NCI-H187 (cell line): ENCODE measurements at places on chromosomes 2 and 18.

DNA sequence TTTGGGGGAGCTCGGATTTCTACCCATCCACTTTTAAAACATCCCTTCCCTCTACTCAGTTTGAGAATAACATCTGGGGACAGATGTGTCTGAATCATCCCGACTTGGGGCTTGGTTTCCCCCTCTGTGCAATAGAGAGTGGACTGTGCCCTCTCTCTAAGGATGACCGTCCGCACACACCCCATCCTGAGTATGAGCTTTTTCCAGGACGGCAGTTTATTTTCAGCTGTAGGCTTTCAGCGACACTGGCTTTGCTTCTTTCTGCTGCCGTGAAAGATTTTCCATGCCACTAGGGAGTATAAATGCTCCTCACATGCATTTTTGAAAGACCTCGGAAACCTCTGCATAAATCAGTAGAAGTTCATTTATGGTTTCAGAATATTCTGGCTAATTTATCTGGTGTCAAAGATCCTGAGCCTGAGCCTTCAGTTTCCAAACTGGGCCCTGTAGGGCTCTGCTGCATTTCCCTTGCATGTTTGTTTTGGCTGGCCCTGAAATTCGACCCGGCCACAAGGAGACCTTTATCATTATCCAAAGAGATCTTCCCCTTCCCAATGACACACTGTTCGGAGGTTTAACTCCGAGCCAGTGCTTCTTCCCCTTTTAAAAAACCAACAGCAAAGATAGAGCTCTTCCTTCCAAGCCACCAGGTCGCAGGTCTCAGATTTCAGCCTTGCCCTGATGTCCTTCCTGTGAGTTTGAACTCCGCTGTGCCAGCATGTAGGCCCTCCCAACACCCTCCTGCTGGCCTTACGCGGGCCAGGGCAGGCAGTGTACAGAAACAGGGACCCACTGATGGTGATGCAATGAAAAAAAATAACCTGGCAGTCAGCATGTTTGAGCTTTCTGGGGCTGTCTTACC is 53.3 kb downstream of the FECH start:
- no peak for DNase-seq

DNA sequence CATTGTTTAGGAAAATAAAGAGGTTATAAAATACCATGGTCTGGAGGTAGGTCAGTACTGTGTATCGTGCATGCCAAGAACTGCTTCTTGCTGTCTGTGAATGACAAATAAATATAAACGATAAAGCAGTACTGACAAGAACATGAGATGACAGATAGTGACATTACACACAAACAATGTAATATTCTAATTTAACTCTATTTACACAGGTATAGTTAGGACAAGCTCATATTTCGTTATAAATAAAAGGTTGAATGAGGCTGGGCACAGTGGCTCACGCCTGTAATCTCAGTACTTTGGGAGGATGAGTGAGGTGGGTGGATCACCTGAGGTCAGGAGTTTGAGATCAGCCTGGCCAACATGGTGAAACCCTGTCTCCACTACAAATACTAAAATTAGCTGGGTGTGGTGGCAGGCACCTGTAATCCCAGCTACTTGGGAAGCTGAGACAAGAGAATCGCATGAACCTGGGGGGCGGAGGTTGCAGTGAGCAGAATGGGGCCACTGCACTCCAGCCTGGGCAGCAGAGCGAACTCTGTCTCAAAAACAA is 14.7 kb upstream of the GPR75 start:
- no peak for DNase-seq

GRCh38 chr2:113234721-113235346 is 43.9 kb downstream of the PAX8 start:
- no peak for DNase-seq

- DNase-seq, result no peak
Observed at GRCh38 chr18:31819106-31819924, 58.6 kb upstream of the SLC25A52 start.

DNA sequence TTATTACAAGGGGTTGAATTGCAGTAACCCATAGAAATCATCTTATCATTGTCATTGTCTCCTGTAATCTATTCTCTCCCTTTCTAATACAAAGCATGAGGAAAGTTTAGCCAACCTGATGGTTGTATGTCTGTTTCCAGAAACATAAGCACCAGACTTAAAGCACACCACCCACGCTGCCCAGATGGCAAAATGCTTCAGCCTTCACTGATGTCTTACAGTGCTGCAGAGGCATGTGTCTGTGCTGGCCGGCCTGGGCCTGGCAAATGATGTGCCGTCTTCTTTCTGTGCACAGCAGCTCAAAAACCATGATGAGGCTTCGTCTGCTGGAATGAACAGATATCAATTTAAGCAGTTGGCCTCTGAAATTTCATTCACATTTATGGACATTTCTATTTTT is 443.0 kb upstream of the RGPD4 start:
- no peak for DNase-seq

DNA sequence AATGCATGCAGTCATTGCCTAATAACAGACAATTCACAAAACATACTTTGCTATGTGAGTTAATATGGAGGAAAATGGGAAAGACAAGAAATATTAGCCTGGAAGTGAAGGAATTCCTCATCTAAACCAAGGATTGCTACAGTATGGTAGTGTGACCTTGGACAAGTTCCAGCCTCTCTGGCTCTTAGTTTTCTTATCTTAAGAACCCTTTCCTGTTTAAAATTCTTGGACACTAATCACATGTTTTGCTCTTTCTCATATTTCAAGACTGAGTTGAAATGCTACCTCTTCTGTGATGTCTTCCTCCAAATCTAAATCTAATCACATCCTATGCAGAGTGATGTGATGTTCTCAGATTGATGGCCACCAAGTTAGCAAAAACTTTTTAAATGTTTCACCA is 20.8 kb upstream of the ADAM23 start:
- DNase-seq, result no peak

GRCh38 chr2:172440795-172441194 is 13.4 kb downstream of the ITGA6 start:
- DNase-seq, result no peak

GRCh38 chr2:96109361-96109680 is 7.0 kb downstream of the ADRA2B start:
- DNase-seq, result no peak

DNA sequence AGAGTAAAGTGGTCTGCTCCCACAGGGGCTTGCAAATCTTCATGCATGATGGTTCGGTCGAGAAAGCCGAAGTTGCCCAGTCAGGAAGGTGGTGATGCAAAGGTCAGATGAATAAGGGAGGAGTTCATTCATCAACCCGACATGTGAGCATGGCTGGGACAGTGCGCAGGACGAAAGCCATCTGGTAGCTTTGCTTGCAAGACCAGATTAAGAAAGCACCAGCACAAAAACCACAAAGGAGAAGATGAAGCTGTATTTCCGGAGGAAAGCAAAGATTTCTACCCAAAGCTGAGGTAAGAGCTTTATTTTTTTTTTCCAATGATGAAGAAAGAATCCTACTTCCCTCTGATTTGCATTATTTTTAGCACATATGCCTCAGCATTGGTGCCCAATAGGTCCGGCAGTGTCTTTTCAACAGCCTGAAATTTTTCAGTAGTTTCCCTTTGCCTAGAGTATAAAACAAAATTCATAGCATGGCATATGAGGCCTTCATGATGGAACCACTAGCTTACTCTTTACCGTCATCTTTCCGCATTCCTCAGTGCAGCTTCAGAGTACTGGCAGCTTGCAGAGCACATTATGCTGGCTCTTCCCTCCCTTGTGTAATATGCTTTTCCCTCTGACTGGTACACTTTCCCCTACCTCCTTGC is 112.0 kb upstream of the THOC1 start:
- DNase-seq, result no peak

DNA sequence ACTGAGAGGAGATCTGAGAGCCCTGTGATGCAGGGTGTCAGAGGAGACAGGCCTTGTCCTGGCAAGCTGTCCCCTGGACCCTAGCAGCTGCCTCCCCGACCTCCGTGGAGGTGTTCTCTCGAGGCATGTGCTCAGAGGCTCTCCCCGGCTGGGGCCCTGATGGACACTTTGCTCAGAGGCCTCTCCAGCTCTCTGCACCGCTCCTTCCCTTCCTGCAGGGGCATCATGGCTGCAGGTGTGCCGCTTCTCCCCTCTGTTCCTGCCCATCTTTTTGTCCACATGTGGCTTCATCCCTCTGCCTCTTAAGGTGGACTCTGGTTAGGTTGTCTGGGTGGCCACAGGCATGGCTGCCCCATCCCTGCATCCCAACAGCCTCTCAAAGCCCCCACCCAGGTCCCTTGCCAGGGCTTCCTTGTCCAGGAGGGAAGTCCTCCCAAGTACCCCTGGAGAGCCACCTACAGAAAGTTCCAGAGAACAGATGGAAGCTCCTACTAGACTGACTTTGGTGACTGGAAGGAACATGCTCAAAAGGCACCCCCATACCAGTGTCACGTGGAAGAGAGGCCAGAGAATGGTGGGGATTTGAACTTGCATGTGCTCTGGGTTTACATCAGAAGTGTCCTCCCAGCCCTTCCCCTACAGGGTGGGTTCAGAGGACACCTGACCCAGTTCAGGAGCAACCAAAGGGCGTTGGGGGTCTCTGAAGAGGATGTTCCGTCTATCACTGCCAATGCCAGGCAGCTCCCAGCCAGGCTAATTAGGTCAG is 120.4 kb downstream of the KLHL29 start:
- no peak for DNase-seq

DNA sequence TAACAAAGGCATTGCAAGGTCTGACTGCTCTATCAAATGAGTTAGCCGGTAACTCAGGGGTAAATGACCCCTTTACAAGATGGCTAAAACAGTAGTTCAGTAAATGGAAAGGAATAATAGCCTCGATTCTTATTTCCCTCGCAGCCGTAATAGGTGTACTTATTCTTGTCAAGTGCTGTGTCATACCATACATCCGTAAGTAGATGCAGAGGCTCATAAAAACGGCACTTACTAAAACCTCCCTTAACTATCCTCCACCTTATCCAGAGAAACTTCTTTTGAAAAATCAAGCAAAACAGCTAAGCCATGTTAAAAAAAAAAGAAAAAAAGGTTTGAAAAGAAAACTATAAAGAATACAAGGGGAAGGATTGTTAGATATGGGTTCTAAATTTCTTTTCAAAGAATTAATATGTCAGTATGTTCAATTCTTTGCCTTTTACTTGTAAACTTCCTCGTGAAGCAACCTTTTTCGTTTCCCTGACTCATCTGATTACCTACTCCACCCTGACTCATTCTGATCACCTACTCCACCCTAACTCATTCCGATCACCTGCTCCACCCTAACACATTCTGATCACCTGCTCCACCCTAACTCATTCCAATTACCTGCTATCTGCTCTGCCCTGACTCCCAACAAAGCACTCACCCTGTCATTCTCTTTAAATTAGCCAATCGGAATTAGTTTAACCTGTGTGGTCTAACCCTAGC is 127.5 kb downstream of the SPAG16 start:
- DNase-seq, result no peak

GRCh38 chr2:160241251-160242137 is 41.4 kb upstream of the ITGB6 start:
- no peak for DNase-seq

GRCh38 chr2:168137510-168138180 is 109.8 kb downstream of the STK39 start:
- no peak for DNase-seq

DNA sequence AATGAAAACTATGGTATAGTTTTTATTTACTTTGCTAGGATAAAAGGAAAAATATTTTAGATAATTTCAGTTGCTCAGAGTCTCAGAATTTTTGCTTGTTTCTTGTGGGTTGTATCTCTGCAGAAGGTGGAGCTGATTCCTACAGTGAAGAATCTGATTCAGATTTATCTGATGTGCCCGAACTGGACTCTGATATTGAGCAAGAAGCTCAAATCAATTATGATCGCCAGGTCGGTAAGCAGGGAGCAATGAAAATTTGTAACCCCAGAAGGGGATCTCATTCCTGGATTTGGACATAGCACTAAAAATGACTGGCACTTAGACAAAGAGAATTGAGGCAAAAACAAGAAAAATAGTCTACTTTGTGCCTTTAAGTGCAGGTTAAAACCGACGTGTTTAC is 140.2 kb downstream of the EML6 start:
- DNase-seq, result no peak

DNA sequence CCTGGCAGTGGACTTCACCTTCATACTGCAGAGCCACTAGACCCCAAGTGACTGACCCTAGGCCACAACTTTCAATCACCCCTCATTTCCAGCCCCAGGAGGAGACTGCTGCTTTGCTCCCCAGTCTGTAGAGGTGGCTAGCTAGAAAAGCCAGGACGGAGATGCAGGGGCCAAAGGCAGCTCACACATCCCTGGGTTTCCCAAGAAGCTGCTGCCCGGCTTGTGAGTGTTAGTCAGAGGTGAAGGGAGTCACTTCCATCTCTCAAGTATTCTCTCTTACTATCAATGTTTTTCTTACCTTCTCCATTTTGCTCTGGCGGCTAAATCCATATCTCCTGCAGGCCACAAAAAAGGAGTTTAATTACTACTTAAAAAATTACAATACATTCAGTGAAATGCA is 36.2 kb downstream of the CCDC93 start:
- DNase-seq, result no peak

GRCh38 chr2:72155151-72155550 is 7.5 kb upstream of the CYP26B1 start:
- DNase-seq, result no peak

- no peak for DNase-seq
Observed at GRCh38 chr2:12554224-12555011, 162.3 kb upstream of the TRIB2 start.

- no peak for DNase-seq
Observed at GRCh38 chr2:107020392-107020791, 134.4 kb upstream of the ST6GAL2 start.

- DNase-seq, result no peak
Observed at GRCh38 chr18:51009072-51009471, 20.9 kb upstream of the SMAD4 start.

DNA sequence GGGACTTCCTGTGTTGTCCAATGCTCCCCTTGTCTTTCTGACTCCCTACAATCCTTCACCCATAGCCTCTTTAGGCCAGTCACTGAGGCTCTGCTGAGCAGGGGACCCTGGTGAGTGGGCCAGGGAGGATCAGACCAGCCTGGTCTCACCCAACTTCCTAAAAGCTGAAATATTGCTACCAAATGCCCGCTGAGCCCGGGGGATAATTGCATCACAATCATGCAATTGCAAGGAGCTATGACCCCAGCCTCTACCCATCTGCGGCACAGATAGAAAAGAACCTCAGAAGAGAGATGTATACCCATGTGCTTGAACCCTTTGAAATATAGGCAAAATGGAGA is 3.7 kb upstream of the SP100 start:
- no peak for DNase-seq

GRCh38 chr2:25996844-25997243 is 14.5 kb upstream of the KIF3C start:
- DNase-seq, result no peak

GRCh38 chr2:121473512-121473911 is 57.2 kb upstream of the RNU4ATAC start:
- DNase-seq, result no peak

- DNase-seq, result no peak
Observed at GRCh38 chr18:38944446-38945024, 1378.9 kb upstream of the CELF4 start.

DNA sequence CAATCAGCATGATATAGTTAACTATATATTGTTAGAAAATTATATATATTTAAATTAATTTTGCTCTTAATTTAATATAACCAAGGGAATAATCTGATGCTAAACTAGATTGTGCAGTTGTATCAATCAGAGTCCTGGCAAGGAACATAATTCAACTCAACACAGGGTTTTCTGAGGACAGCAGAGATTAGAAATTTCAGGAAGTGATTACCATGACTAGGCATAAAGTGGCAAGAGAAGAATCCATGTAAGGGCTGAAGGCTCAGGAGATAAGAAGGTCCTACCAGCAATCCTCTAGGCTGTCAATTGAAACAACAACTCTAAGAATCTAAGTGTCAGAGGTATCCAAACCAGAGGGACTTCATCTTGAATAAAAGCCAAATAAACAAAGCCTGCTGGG is 807.8 kb downstream of the DSC3 start:
- no peak for DNase-seq
